ENCODE measurements at places on chromosomes 2 and 18.

DNA sequence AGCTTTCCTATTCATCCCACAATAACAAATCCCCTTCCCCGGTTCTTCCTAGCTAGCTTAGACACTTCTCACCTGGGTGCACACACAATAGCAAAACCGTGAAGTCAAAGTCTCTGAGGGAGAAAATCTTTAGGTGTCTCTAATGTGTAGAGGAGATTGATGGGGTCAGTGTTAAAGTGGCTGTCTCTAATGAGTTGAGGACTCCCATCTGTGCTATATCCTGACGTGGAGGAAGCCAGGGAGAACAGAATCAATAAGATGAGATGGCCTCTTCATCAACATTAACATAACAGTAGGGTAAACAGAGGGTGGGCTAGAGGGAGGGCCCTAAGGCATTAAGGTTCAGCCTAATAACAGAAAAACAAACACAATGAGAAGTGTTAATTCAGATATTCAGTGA lies 120.4 kb downstream of the SLC5A7 start:
- no peak for DNase-seq

- no peak for DNase-seq
Measured at GRCh38 chr2:105929516-105929915, 184.8 kb downstream of the NCK2 start.

GRCh38 chr2:127951026-127951425 lies 65.3 kb upstream of the AMMECR1L start:
- DNase-seq, result no peak

DNA sequence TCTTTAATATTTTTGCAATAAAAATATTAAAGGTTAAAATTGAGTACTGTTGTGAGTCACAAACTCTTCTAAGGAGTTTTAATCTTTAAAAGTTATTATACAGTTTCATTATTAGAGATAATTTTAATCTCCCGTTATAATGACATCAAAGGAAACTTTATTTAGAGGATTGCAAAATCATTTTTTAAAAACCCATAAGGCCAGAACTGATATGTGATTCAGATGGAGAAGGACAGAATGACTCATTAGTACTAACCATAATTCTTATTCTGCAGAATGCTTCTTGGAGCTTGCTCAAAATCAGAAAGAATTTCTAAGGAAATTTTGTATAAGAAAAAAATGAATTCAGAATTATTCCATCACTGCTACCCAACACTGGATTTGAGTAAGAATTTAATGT lies 12.5 kb upstream of the HNRNPLL start:
- peak; percentile 72 for DNase-seq

DNA sequence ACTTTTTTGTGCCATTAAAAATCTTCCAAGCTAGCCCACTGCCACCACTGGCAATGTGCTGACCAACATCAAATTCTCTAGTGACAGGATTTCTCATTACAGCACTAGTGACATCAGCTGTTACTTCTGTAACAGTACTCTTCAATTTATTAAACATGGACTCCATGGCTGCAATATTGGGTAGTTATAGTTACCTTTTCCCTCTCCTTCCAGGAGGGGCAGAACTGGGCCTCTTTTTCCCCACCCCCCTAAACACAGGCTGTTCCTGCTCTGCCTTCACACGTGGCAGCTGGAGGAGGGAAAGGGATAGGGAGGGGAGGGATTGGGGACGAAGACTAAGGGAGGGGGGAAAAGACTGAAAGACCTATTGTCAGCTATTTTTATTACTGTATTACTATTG lies 38.1 kb downstream of the TRAK2 start:
- DNase-seq, result peak; percentile 14

GRCh38 chr2:3204031-3204821 lies 173.4 kb downstream of the EIPR1 start:
- no peak for DNase-seq
